WTC11 (cell line): ENCODE measurements at places on chromosomes 11 and 22. TPM values are rescaled to one million over a fixed set of nuclear protein-coding genes. Genes with fewer than 3 reads are reported as not detected.

PRAME gene
- 1.4 to 1.7 TPM (median 1.5 TPM) in 3 replicates for total RNA-seq

MS4A15 gene
- total RNA-seq = 0.09 to 0.41 TPM (median 0.39 TPM) in 3 replicates

MMP26 gene
- total RNA-seq = not detected in 3 replicates

FLRT1 gene
- 0.14 to 0.20 TPM (median 0.16 TPM) in 3 replicates for total RNA-seq

HSPB2 gene
- total RNA-seq = 0.33 to 0.62 TPM (median 0.55 TPM) in 3 replicates

KCNJ11 gene
- total RNA-seq = 8.2 to 10.0 TPM (median 8.7 TPM) in 3 replicates

ELFN2 gene
- 0.87 to 1.8 TPM (median 1.5 TPM) in 3 replicates for total RNA-seq

PRODH gene
- 42.6 to 97.3 TPM (median 56.1 TPM) in 3 replicates for total RNA-seq

NLRP14 gene
- 0.05 to 0.16 TPM (median 0.07 TPM) in 3 replicates for total RNA-seq

MN1 gene
- 16.3 to 21.3 TPM (median 16.7 TPM) in 3 replicates for total RNA-seq

APOL1 gene
- 0.27 to 0.41 TPM (median 0.35 TPM) in 3 replicates for total RNA-seq

YPEL1 gene
- 7.7 to 17.7 TPM (median 15.5 TPM) in 3 replicates for total RNA-seq

OR8D1 gene
- not detected in 3 replicates for total RNA-seq

MYOD1 gene
- total RNA-seq = not detected in 3 replicates

NECTIN1 gene
- total RNA-seq = 68.4 to 86.2 TPM (median 69.5 TPM) in 3 replicates

IL17REL gene
- total RNA-seq = 0.23 to 0.34 TPM (median 0.24 TPM) in 3 replicates

IGSF22 gene
- 0.32 to 0.64 TPM (median 0.52 TPM) in 3 replicates for total RNA-seq

CD248 gene
- 2.6 to 2.8 TPM (median 2.7 TPM) in 3 replicates for total RNA-seq
